ENCODE measurements at places on chromosomes 2 and 18.

DNA sequence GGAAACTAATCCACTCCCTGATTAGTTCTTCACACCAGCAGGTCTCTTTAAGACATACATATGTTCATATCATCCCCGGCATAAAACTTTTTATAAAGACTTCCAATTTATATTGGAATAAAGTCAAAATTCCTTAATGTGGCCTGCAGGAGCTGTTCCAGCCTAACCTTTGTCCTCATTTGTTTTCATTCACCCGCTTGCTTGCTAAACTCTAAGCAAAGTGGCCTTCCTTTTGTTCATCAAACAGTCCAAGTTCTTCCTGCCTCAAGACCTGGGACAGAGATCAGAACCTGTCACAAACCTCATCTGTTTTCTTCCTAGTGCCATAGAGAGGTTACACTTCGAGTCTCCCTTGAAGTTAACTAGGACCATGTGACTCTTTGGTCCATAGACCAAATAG is 339.4 kb upstream of the ID2 start:
- no peak for DNase-seq

DNA sequence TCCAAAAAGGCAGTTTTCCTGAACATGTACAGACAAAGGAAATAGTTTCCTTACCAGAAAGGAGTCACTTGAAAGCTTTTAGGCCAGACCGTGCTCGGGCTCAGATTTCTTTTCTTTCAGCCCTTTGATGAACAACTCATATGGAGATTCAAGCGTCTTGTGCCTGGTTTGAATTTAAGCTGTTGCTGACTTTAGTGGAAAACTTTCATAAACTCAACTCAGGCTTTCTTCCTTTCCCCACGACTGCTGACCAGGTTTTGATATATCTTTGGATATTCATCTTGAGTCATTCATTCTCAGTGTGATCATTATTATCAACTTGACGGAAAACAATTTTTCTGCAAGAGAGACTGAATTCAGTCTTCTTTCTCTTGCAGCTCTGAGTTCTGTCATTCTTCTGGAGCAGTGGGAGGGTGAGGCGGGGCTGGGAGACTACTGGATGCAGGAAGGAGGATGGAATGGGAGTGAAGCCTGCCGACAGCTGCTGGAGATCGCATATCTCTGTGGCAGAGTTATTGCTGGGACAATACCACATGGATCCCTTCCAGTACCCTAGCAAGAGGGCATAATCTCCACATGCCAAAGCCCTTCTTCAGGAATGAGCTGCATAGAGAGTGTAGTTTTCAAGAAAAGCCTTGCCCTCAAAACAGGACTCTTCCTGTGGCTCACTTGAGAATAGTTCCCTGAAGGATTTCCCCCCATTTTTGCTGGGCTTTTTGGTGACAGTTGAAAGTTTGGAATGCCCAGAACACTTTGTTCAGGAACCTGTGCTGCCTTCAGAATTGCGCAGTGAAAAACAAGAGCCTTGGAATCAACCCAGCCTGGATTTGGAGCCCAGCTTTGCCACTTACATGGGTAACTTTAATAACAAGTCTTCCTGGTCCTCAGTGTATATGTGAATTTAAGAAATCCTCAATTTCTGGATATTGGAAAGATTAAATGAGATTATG is 364.4 kb downstream of the ZNF521 start:
- DNase-seq: no peak

- DNase-seq: no peak
These were observed 361.9 kb upstream of the FSHR start for GRCh38 chr2:49515996-49516782.

- no peak for DNase-seq
These were observed 319 bp downstream of the ZSCAN30 start for GRCh38 chr18:35289727-35290093.

- DNase-seq: peak; percentile 51
These were observed 102.3 kb downstream of the SPTBN1 start for GRCh38 chr2:54558188-54559005.

- no peak for DNase-seq
These were observed 6.1 kb downstream of the INO80C start for GRCh38 chr18:35491700-35492077.
